ENCODE measurements at places on chromosomes 4 and X.

- no peak for DNase-seq
These were observed 114.4 kb downstream of the AASDH start for GRCh38 chr4:56272927-56273326.

- no peak for DNase-seq
These were observed 101.3 kb downstream of the LIMCH1 start for GRCh38 chr4:41639291-41639690.

DNA sequence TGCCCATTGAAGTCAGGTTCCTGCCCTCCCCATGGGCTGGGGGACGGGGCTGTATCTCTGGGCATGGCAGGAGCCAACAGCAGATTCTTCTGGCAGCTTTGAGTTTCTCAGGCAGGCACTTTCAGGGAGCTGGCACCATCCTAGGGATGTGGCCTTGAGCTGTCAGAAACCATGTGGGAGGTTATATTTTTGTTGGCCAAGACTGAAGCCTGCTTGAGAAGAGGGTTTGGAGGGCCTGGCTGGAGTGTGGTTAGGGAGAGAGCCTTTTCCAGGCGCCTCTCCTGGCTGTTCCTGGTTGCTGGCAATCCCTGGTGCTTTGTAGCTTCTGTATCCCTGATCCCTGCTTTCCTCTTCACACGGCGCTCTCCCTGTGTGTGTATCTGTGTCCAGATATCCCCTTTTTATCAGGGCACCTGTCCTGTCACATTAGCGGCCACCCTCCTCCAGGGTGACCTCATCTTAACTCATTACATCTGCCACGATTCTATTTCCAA, 30.6 kb upstream of the SORCS2 start:
- DNase-seq: no peak

DNA sequence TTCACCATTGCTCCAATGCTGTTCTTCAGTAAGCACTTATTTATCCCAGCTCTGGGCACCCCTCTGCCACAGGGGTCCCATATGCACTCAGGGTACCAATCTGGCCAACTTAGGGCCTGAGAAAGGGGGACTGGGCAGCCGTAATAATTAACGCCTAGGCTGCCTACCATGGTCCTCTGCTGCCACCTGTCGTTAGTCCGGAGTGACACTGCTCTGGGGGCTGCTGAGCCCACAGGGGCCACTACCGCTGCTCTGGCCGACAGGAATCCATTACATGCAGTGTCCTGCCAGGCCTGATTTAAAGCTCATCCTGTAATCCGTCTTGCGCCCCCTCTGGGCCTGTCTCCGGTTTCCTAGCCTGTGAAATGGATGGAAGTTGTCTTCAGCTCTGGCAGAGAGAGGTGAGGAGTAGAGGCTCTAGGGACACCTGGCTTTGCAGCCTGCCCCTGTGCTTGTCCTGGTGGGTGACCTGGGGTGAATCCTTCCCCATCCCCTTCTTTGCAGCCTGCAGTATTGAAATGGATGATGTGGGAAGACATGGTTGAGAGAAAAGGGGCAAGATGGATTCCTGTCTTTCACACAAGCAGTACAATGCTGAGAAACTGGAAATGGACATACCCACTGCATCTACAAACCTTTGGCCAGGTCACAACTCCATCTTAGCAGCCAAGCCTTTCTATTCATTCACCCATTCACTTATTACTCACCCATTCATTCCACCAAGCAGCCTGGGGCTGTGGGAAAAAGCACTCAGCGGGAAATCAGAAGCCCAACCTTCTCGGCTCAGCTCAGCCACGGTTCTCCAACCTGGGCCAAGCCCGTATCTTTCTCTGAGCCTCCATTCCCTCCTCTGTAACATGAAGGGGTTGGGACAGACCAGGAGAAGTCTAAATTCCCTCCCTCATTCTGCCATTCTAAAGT, 116.3 kb upstream of the NALF2 start:
- DNase-seq: no peak

- no peak for DNase-seq
These were observed 1.3 kb downstream of the SMIM20 start for GRCh38 chr4:25915353-25915705.

DNA sequence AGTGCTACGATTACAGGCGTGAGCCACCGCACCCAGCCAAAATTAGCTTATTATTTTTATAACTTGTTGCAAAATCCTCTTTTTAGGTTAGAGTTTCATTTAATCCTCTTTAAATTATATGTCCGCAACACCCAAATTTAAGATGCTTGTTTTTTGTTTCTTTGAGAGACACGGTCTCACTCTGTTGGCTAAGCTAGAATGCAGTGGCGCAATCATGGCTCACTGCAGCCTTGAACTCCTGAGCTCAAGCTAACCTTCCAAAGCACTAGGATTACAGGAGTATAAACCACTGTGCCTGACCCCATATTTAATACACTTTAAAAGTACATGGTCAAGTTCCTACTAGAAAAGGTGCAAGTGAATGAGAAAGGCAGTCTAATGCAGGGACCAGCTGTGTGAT, 2.2 kb downstream of the RBBP7 start:
- no peak for DNase-seq

- DNase-seq: no peak
These were observed 38.7 kb upstream of the GRID2 start for GRCh38 chr4:92265021-92265420.

DNA sequence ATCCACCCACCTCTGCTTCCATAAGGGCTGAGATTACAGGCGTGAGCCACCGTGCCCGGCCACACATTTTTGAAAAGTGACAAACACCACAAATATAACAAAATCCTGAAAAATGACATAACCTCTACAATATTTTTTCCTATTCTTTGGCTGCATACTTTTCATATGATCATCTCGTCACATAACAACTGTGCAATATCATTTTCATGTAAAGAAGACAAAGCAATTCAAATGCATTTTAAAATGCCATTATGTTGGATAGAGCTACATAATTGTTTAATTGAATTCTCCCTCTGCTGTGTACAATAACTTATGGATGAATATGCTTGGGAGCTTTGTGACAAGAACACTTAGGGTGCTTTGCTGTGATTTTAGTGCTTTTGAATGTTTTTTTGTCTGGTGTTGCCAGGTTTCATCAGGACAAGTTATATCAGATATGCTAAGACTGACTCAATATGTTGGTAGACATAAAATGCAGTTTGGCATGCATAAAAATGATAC, 132.9 kb downstream of the CHIC2 start:
- DNase-seq: no peak

DNA sequence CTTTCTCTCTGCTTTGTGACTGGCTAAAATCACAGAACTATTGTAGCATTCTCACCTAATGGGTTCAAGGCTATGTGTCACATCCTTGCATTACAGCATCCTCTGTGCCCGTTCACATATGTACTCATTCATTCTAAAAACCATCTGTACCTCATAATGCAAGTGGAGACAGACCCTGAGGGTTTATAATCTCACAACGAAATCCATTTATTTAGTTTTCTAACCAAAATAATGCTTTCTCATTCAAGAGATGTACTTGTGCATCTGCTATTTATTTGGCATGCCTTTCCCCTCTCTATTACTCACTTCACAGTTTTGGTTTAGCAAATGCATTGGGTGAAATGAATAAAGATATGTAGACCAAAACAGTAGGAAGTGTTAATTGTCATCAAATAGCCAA, 261.5 kb downstream of the DCHS2 start:
- DNase-seq: no peak

GRCh38 chr4:75565481-75565880, 9.6 kb downstream of the ODAPH start:
- DNase-seq: no peak

DNA sequence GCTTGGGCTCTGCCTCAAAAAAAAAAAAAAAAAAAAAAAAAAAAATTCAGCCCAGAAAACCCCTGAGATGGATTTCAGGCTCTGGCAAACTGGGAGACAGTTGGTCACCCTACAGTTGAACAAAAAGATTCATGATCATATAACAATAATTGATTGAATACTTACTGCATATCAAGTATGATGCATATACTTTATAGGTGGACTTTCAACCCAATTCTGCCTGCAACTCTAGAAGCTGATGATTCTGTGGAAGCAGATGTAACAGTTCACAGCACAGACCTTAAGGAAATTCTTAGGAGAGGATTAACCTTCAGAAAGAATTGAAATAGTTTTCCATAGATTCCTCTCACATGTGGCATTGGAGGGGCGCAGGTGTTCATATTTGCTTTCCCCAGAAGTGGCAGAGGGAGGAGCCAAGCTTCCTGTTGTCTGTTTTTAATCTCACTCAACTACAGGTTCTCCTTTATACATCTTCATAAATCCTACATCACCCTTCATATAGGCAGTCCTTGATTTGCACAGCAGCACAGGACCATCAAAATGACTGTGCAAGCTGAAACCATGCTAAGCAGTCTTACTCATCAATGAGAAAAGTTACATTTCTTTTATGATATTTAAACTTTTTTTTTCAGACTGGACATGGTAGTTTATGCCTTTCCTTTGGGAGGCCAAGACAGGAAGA, 149.4 kb upstream of the KLF3 start:
- DNase-seq: no peak

DNA sequence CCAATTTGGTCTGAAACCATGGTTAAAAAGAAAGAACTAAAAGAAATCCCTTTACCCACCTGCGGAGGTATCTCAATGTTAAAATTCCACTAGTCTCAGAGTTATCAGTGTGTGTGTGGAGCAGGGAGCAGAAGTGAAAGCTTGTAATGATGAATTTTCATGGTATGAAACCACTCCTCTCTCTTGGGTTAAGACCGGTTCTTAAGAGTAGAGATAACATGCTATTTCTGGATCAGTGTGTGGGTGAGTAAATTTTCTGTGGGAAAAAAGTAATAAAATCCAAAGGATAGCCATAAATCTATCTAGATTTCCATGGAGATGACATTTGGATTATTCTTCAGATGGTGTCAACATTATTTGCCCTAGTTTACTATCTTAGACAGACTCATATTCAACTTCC, 3.2 kb downstream of the FGF13 start:
- no peak for DNase-seq

DNA sequence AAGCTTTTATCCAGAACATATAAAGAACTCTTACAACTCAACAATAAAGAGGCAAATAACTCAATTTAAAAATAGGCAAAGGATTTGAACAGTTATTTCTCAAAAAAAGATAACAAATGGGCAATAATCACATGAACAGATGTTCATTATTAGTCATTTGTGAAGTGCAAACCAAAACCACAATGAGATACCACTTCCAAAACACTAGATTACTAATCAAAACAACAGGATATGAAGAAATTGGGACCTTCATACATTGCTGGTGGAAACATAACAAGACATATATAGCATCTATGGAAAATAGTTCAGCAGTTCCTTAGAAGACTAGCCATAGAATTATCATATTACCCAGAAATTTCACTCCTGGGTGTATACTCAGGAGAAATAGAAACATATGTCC, 224.6 kb downstream of the FBXO8 start:
- DNase-seq: no peak

DNA sequence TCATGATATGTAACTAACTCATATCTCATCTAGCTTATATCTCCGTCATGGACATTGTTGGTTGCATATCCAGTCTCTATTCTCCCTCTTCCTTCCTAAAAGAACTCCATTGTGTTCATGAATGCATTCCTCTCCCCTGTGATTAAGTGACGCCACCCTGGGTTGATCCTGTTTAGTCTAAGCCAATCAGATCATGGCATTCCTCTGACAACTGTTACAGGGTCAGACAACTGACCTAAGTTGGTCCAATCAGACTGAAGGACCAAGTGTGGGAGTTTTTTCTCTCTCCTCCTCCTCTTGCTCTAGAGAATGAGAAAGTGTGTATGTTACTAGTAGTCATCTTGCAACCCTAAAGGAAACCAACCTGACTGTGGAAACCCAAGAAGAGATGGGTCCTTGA, 3.6 kb downstream of the APOO start:
- no peak for DNase-seq

GRCh38 chr4:55356991-55357461, 11.0 kb downstream of the SRD5A3 start:
- DNase-seq: no peak

DNA sequence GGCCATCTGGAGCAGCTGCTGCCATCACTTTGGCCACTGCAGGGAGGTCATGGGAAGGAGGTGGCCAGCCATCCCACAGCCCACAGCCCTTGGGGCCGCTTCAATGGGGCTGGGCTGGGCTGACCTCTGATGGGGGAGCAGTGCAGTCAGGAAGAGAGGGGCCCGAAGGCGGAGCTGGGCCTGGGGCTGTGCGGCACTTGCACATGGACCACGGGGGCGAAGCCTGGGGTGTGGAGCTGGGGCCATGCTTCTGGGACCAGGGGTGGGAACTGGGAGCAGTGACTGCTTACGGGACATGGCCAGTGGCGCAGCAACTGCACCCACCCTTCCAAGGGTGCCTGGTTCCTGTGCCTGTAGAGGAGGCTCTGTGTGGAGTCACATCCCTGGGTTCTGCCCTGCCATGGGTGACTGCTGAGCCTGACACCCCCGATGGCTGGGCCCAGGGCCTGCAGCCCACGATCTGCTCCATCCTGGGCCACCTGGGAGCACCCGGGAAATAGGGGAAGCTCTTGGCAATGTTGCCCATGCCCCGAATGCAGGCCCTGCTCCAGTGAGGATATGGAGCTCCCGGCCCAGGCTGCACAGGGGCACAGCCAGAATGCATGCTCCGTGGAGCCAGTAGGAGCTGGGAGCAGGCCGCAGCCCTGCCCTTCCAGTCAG, 22.4 kb upstream of the SULT1B1 start:
- no peak for DNase-seq

- no peak for DNase-seq
These were observed 47.6 kb upstream of the UXT start for GRCh38 chrX:47706575-47706974.

- DNase-seq: no peak
These were observed 403.7 kb downstream of the CENPC start for GRCh38 chr4:67141586-67141985.

- DNase-seq: no peak
These were observed 1042.1 kb upstream of the LCORL start for GRCh38 chr4:19063662-19064061.

GRCh38 chr4:74062953-74063352, 24.5 kb upstream of the CXCL3 start:
- no peak for DNase-seq

DNA sequence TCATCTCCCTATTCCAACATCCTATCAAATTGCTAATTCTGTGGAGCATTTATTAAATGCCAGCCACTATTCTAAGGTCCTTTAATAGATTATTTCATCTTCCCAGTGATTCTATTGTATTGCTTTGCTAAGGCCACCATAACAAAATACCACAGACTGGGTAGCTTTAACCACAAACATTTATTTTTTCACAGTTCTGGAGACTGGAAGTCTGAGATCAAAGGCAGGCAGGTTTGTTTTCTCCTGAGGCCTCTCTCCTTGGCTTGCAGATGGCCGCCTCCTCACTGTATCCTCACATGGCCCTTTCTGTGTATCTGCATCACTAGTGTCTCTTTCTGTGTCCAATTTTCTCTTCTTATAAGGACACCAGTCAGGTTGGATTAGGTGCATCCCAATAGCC, 64.5 kb downstream of the CPE start:
- DNase-seq: no peak

GRCh38 chrX:155767876-155768769, 113.0 kb upstream of the VAMP7 start:
- no peak for DNase-seq

DNA sequence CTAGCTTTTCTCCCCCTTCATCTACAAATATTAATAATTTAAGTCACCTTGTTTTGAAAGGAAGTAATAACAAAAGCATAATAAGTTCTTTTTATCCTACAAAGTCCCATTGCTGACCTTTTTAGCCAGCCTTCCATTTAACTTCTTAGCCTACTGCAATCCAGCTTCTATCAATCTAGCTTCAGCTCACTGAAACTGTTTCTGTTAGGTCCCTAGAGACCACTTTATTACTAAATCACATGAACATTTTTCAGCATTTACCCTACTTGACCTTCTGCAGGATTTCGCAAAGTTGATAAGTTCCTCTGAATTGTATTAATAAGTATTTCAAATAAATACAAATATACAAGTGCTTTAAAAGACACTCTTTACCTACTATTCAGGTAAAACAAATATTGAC, 186.5 kb downstream of the ANTXR2 start:
- no peak for DNase-seq

All from stimulated activated CD8-positive, alpha-beta memory T cell treated with anti-CD3 and anti-CD28 coated beads, Interleukin-4, amount 100 ng/mL, for 1 hour (primary cell).